ENCODE measurements at places on chromosomes 4 and X. TPM values are rescaled to one million over a fixed set of nuclear protein-coding genes. Genes with fewer than 3 reads are reported as not detected.

- no peak for DNase-seq
Observed at GRCh38 chrX:3407121-3407520, 60.7 kb upstream of the MXRA5 start.

- no peak for DNase-seq
Observed at GRCh38 chr4:2472187-2472586, 3.3 kb downstream of the RNF4 start.

- no peak for DNase-seq
Observed at GRCh38 chr4:16687845-16688244, 210.6 kb downstream of the LDB2 start.

- DNase-seq, result no peak
Observed at GRCh38 chr4:86603311-86603885, 9.3 kb downstream of the PTPN13 start.

- DNase-seq, result no peak
Observed at GRCh38 chr4:104524026-104524425, 29.3 kb upstream of the CXXC4 start.

- DNase-seq, result no peak
Observed at GRCh38 chr4:134636338-134637051, 434.9 kb upstream of the PABPC4L start.

Gene BBS12
- total RNA-seq, result 10.3 TPM

Gene CPZ
- 5.1 TPM for total RNA-seq

Gene RHOXF2B
- total RNA-seq, result 0.13 TPM

Gene PSAPL1
- not detected for total RNA-seq

Gene MORC4
- total RNA-seq, result 18.3 TPM

Data from thyroid gland (tissue), 4 donors.